ENCODE measurements at places on chromosomes 16 and 17.

DNA sequence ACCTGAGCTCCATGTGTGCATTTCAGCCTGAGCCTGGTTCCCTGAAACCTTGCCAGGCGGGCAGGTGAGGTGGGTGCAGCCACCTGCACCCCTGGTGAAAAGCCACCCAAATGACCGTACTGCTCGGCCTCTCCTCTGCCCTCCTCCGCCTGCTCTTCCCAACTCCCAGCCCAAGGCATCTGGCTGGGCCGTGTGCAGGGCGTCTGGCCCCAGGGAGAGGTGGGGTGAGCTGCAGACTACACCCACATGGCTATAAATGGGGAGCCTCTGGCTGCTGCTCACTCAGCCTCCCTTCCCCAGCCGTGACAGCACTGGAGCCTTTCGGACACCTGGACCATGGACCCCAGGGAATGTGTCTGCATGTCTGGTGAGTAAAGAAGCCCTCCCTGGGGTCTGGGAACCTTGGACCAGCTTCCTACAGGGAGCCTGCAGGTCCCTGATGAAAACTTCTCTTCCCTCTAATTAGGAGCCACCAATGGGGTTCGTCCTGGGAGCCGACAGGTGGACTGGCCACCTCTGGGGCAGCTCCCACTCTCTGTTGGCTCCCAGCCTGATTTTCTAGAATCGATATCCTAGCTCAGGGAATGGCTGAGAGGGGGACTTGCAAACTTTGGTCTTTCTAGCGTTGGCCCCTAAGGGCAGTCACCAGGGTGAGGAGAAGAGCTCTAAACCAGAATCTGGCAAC, at the start of gene MT4:
Gene MT4, plus strand, starts transcription at position 281 of the 685 bp plus-strand sequence. Its CDS starts 56 bp downstream, at position 337.
- DNase-seq, result no peak

- DNase-seq, result no peak
These were observed 1.9 kb downstream of the CIITA start for GRCh38 chr16:10878644-10879501.

GRCh38 chr17:33779234-33779591, 475.9 kb upstream of the CCL2 start:
- DNase-seq, result no peak

DNA sequence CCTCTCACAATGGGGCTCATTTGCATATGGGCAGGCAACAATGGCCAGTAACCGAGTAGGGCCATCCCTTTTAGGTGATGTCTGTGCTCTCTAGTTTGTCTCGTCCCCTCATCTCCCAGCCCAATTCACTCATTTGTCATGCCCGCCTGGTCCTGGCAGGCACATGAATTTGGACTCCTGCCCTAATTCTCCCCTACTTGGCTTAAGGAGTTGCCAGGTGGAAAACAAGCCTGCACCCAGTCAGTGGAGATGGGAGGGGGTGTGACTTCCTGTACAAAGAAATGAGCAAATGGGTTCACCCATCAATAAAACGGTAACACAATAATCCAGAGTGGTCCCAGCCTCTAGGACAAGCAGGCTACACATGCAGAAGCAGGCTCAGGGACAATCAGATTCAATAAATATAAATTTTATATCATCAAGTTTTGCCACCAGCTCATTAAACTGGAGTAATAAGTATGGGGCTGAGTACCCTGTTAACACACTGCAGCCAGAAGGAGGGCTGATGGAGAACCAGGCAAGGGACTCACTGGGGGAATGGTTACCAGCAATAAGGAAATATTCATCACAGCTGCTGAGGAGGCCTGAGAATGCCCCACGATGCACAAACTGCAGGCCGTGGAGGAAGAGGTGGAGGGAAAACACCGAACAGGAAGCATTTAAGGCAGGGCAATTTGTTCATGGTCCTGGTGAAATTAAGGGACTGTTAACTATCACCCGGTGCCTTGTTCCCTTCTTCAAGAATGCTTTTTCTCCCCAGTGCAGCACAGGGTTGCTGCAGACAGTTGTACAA, 84.4 kb upstream of the GPRC5B start:
- DNase-seq, result no peak

DNA sequence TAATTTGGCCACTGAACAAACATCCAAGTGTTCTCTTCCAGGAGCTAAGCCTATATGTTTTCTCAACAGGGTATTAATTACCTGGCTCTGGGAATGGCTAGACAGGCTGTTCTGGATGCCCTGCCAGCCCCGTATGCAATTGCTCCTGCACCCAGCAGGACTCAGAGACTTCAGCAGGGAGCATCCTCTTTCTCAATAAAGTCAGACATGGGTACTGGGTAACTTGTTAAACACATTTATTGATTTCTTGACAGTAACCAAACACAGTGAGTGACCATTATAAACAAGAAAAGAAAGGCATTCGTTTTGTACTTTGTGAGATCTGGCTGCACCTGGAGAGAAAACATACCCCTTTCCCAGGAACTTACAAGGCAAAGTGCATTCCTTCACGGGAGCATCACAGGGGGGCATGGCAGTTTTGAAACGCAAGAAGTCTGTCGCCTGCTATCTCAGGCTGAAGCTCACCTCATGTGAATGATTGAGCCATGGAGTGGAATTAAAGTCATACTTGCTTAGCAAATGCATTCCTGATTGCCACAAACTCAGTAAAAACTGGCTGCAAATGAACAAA, 369.8 kb downstream of the UTP18 start:
- DNase-seq, result no peak

- no peak for DNase-seq
These were observed 2.5 kb upstream of the CORO6 start for GRCh38 chr17:29625037-29625750.

Measured in T-helper 1 cell (primary cell).